Suppressor macrophage treated with lipopolysaccharide for 4 hours (primary cell): ENCODE measurements at places on chromosomes 6 and 20.

DNA sequence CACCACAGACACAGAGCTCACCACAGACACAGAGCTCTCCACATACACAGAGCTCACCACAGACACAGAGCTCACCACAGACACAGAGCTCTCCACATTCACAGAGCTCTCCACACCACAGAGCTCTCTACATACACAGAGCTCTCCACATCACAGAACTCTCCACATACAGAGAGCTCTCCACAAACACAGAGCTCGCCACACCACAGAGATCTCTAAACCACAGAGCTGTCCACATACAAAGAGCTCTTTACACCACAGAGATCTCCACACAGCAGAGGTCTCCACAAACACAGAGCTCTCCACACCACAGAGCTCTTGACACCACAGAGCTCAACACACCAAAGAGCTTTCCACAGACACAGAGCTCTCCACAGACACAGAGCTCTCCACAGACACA lies 55.8 kb downstream of the ERMARD start:
- no peak for DNase-seq

- DNase-seq, result no peak
These were observed 12.2 kb downstream of the CEP250 start for GRCh38 chr20:35467339-35468224.

- DNase-seq, result no peak
These were observed 207.5 kb upstream of the ASCC3 start for GRCh38 chr6:101088594-101088993.

GRCh38 chr6:145705561-145705960 lies 29.8 kb downstream of the EPM2A start:
- peak; percentile 28 for DNase-seq

DNA sequence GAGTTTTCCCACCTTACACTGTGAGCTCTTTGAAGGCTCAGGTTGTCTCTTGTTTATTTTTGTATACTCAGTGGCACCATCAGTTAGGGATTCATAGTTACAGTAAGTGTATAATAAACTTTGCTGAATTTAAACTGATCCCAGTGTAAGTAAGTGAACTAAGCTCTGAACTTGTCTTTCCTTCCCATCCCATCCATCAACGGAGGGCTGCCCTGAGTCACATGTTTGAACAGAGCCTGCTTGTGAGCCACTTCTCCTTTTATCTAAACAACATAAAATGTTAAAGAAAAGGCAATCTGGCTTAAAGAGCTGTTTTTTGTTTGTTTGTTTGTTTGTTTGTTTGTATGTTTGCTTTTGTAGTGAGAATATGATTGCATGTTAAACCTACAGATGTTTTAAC lies 185.7 kb upstream of the MARCKS start:
- DNase-seq, result peak; percentile 58

DNA sequence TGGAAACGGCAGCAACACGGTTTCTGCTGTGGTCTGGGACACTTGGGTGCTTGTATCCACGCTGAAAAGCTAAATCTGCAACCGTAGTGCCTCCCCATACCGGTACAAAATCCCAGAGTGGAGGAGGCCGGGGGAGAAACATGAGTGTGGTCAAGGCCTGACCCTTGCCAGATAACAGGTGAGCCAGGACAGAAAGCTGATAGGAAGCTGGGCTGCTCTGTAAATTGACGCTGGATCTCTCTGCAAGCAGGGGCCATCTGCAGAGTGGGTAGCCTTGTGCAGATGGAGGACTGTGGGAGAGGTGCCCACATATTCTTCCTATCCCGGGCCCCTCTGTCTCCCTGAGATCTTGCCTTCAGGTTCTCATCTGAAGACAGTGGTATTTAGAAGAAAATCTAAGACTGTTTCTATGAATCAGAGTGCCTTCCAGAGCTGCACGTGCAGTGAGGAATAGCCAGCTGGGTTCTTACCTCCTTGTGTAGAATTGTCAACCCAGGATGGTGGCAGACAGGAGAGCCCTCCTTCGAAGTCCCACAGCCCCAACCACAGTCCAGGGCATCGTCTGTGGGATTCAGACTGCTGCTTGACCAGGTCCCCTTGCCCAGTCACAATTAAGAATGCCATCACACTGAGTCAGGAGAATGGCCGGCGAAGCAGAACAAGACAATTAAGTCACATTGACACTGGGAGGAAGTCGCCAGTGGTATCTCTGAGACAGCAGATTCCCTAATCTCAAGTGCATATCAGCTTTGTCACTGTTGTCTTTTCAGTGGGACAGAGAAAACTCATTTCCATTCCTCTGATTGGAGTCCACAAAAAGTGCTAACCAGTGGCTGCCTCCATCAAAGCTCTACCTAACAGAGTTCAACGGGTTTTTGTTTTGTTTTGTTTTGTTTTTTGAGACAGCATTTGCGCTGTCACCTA lies 100.0 kb upstream of the RIPOR2 start:
- peak; percentile 65 for DNase-seq

DNA sequence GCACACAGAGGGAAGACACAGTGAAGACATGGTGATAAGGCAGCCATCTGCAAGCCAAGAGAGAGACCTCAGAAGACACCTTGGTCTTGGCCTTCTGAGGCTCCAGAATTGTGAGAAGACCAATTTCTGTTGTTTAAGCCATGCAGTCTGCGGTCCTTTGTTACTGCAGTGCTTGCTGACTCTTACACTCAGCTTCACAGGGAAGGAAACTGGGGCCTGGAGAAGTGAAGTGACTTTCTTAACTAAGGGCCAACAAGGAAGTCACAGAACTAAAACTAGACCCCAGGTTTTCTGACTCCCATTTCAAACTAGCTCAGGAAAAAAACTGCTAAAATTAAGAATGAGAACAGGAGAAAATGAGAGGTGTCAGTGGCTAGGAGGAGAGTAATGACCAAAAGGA lies 74.3 kb downstream of the TNFRSF21 start:
- DNase-seq, result no peak

DNA sequence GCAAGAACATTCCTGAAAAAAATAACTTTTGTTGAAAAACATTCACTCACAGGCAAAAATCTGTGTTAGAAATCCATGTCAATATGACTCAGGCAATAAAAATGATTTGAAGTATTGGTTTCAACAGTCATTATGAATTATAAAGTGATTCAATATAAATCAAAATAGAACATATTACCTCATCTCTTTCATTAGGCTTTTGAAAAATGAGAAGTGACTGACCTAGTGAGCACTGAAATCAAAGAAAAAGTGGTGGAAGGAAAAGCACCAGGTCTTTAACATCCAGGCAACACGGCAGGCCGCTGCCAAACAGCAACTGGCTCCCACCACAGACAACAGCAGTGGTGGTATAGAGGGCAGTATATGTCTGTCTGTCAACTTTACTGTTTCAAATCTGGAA lies 68.9 kb downstream of the MAN1A1 start:
- DNase-seq, result no peak

DNA sequence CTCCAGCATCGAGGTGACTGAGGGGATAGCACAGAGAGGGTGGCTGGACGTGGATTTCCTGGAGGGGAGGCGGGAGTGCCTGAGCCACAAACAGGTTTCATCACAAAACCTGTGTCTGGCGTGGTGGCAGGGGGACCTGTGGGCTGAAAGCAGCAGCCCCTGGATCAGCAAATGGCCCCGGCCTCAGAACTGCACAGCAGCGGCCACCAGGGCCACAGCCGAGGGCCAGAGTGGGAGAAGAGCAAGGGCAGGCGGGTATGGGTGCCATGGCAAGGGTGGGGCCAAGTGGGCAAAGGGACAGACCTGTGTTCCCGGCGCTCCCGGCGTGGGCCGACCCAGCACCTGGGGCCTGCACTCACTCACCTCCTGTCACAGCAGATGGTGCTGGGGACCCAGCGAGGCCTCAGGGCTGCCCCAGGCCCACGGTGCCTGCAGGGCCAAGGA lies 19.0 kb downstream of the NTSR1 start:
- no peak for DNase-seq

GRCh38 chr6:25883991-25884390 lies 9.9 kb upstream of the SLC17A3 start:
- peak; percentile 25 for DNase-seq

DNA sequence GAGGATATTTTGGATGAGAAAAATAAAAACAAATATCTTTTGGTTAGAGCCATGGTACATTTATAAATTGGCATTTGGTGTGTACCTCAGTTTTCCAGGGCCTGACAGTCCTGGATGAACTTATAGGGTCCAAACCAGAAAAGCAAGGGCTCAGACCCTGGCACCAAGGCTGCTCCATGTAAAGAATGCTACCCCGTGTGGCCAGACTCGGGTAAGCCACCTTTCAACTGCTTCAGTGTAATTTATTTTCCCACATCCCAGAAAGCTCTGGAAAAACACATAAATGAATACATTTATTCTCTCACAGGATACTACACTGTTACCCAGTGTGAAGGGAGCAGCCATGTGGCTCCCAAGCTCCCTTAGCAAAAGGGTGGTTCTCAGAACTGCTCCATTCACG lies 13.8 kb downstream of the MRPL14 start:
- no peak for DNase-seq

DNA sequence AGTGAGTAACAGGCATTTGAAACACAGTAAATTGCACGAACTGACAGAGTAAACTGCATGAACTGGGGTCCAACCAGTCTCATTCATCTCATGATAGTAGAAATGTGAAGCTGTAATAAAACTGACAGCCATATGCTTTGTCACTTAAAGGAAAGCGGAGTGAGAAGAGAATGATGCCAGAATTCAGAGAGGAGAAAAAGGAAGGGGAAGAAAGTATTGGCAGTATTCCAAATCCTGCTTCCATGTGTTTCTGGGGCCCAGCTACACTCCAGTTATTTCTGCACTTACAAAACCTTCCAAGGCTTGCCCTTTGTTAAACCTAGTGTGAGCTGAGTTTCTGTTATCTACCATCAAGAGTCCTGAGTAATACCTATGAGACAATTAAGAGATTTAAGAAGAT lies 17.2 kb downstream of the SNX14 start:
- DNase-seq, result peak; percentile 67

GRCh38 chr20:25605148-25605547 lies 18.7 kb downstream of the NANP start:
- no peak for DNase-seq

- DNase-seq, result no peak
These were observed 76.6 kb downstream of the CDS2 start for GRCh38 chr20:5203380-5203779.

- DNase-seq, result no peak
These were observed 131.3 kb downstream of the PLCB4 start for GRCh38 chr20:9200196-9200595.

DNA sequence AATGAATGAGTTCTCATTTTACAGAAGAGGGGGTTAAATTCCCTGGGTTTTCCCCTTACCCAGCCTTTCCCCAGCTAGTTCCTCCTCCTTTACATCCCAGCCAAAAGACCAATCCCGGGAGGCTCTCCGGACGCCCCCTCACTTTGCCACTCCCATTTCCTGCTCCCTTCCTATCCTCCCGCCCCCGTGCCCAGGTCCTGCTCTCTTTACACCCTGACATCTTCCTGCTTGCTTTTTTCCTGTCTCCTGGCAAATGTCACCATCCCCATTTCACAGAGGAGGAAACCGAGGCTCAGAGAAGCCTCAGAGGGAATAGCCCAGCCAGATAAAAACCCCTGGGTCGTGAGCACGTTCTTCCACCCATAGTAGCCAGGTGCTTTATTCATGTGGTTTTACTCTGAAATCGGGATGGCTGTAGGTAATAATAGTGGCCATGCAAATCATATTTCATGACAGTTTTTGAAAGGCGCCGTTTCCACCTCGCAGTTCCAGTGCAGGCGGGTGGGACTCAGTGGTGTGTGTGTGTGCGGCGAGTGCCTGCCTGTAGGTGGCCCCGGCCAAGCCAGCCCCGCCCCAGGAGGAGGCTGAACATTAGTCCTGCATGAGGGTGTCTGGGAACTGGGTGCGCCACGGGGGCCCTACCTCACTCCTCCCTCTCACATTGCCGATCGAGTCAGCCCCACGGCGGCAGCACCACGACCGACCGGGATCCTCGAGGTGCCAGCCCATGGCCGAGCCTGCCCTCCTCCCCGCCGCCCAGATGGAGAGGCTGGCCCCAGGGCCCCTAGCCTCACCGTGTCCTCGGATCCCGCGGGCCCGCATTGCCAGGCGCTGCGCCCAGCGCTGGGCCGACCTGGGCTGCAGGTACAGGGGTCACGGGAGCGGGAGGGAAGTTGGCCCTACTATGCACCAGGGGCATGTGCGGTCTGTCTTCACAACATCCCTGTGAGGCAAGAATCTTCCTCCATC lies at the start of gene ARHGAP40:
ARHGAP40 (plus strand) TSS at position 594 of the 969 bp plus-strand sequence.
- DNase-seq, result peak; percentile 24

DNA sequence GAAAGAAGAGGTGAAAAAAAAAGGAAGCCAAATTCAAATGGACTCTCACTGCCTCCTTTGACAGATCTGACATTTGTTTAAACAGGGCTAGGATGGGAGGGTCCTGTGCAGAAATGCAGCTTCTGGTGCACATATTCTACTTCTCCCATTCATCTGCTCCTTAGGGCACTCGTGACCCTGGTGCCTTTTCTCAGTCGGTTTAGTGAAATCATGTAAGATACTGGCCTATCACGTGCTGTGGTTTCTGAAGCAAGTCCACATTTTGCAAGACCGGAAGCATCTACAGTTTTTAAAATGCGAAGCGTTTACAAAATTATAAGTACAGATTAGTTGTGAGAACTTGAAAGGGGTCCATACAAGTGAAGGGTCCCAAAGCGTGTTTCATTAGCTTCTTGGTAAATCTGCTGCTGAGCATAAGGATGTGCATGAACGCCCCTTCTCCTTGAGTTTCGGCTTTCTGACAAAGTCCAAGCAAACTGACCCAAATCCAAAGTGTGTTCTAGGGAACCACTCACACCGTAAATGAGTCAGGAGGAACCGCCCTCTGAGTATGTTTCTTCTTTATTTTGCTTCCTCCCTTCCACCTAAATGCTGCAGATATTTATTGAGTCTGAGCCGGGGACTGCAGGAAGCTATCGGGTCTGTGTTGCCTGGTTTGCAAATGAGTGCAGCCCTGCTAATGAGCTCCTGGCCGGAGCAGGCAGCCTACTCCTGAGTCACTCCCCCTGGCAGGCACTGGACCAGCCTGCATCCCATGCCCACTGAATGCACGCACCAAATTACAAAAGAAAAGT lies 323.8 kb upstream of the JARID2 start:
- peak; percentile 93 for DNase-seq

GRCh38 chr6:107853230-107853629 lies 29.1 kb upstream of the SCML4 start:
- DNase-seq, result no peak

- no peak for DNase-seq
These were observed 89.3 kb upstream of the JAG1 start for GRCh38 chr20:10763112-10763511.

DNA sequence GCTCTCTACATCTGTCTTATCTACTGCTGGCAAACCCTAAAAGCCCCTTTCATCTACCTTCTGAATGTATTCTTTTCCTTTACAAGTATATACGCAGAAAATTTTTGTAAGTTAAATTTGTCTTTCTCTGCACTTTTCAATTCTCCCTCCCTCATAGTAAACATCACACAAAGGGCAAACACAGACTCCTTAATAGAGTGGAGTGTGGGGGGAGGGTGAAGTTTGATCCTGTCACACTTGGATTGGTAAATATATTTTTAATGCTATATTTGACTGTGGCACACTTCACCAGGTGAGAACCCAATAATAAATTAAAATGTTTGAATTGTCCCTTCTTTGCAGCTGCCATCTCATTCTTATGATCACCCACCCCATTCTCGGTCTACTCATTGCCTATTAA lies 33.2 kb upstream of the PAQR8 start:
- DNase-seq, result no peak
